ENCODE measurements at places on chromosomes 13 and 19.

- DNase-seq, result no peak
These were observed 244.8 kb downstream of the COG6 start for GRCh38 chr13:39900106-39900750.

DNA sequence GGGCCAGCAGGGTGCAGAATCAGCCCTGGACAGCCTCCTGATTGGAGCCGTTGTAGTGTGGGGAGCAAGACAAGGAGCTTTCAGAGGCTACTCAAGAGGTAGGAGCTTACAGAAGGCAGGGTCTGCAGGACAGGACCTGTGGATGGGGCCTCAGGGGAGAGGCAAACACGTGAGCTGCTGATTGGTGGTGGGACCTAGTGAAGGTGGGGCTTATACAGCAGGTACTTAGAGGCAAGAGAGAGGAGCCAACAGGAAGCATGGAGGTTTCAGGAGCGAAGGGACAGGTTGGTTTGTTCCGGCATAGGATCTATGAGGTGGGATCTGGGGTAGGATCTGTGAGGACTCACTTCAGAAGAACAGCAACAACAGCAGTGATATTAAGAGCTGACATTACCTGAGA lies 32.4 kb downstream of the ZSWIM4 start:
- no peak for DNase-seq

DNA sequence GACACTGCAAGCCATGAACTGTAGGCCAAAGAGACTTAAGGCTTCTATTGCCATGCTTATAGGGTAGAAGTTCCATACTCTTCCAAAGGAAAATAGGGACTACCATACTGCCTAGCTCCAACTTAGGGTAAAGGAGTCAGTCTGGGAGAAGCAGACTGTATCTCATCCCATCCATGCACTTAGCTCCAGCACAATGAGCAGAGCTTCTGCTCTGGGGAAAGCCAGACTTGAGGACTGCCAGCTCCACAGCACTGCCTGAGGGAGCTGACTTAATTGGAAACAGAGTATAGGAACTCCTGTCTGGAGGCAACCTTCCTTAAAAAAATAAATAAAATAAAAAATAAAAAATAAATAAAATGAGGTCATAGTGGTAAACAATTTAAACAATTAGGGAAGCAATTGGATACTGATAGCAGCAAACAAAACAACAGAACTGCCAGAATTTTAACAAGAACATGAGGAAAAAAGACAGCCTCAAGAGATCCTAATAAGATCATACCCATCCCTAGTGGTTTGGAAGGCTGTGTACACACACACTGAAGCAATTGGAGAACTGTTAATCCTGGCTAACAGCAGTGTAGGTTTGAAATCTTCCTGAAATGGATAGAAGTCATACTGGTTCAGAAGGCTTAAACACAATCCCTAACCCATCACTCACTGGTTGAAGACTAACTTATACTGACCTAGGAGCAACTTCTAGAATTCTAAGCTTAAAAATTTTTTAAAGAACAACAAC lies 550.1 kb downstream of the TBC1D4 start:
- DNase-seq, result no peak

DNA sequence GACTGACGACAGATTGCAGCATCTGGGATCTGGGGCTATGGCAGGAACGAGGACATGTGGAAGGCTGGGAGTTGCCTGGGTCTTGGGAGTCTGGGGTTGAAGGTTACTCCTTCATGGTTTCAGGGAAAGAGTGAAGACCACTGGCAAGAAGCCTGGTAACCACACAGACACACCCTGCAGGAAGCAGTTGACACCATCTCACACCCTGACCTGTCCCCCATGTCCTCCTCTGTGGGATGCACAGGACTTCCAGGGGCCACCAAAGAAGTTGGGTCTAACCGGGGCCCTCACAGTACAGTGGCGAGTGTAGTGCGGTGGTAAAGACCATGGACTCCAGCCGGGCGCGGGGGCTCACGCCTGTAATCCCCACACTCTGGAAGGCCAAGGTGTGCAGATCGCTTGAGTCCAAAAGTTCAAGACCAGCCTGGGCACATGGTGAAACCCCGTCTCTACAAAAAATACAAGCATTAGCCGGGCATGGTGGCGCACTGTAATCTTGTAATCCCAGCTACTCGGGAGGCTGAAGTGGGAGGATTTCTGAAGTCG lies 10.6 kb upstream of the FFAR2 start:
- DNase-seq, result no peak

DNA sequence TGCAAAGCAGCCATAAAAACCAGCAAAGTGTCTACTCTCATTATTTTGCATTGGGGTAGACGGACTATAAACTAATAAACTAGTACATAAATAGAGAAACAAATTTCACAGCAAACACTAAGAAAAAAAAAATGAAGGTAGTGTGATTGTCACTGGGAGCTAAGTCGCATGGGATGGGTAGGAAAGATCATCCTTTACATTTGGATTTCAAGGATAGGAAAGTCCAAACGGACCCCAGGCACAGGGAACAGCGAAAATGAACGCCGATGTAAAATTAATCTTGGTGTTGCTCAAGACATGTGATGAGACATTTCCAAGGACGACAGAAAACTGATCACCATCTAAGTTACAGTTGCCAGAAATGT lies 690 bp upstream of the SGTA start:
- DNase-seq, result no peak

DNA sequence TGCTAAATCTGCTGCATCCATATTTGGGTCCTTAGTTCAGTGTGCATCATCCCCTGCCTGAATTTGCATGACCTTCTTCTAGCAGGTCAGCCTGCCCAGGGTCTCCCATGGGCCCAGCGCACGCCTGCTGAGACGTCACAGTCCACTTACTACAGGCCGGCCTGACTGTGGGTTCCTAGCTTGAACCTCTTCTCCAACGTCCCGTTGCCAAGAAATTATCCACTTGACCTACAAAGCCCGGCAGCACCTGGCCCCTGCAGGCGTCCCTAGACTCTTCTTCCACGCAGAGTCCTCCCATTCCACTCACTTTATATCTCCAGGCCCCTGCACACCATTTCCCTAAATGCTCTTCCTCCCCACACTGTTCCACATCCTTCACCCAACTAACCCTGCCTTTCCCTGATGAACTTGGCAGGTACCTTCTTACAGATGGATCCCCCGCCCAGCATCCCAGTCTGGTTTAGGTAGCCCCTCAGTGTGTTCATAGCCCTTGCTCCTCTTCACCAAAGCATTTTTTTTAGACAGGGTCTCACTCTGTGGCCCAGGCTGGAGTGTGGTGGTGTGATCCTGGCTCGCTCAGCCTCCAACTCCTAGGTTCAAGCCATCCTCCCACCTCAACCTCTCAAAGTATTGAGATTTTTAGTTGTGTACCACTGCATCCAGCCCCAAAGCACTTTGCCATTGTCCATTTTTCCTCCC lies 155.0 kb upstream of the SOX1 start:
- no peak for DNase-seq

DNA sequence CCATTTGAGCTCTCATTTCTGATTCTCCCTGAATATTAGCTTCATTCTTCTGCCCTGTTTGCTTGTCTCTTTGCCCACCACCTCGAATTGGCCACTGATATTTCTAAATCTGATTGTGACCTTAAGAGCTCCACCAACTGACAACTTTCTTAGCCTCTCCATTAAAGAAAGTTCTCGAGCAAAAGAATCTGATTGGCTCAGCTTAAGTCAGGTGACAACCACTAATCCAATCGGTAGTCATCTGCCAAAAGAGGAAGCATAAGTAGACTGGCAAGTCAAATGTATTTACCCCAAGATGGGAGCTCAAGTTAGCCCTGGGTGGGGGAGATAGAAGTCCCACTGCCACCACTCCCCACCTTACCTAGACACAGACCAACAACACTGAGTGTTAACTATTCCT lies 41.5 kb downstream of the NOTCH3 start:
- no peak for DNase-seq

- DNase-seq, result no peak
These were observed 1623.5 kb downstream of the PCDH9 start for GRCh38 chr13:65606622-65607021.
